ENCODE measurements at places on chromosomes 13 and 19.

GRCh38 chr13:37118016-37118415, 12.6 kb upstream of the CSNK1A1L start:
- no peak for DNase-seq

GRCh38 chr13:40515702-40516101, 150.7 kb downstream of the FOXO1 start:
- DNase-seq = no peak

DNA sequence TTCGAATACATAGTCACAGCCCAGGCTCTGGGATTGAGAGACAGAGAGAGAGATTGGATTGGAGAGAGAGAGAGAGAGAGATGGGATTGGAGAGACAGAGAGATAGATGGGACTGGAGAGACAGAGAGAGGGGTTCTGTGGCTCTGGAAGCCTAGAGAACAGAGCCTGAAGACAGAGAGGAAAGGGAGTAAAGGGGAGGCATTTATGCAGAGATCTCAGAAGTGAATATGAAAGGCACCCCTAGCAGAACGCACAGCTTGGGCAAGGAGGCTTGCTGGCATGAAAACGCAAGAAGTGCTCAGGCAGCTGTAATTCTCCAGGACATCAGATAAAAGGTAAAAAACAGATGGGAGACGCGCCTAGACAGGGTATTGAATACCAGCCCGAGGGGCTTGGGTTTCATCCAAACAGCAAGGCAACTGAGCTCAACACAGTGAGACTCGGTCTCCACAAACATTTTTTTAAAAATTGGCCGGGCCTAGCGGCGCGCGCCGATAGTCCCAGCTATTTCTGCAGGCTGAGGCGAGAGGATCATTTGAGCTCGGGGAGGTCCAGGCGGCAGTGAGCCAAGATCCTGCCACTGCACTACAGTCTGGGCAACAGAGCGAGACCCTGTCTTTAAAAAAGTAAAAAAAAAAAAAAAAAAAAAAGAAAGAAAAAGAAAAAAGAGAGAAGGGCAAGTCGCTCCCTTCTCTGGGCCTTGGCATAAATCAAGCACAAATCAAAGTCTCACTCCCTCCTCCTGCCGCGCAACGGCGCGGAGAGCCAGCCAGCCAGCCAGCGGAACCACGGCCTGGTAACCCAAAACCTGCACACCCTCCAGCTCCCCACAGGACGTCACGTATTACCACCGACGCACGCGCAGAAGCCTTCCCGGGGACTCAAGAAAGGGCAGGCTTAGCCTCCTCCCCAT, 774 bp upstream of the PPP2R1A start:
- no peak for DNase-seq

DNA sequence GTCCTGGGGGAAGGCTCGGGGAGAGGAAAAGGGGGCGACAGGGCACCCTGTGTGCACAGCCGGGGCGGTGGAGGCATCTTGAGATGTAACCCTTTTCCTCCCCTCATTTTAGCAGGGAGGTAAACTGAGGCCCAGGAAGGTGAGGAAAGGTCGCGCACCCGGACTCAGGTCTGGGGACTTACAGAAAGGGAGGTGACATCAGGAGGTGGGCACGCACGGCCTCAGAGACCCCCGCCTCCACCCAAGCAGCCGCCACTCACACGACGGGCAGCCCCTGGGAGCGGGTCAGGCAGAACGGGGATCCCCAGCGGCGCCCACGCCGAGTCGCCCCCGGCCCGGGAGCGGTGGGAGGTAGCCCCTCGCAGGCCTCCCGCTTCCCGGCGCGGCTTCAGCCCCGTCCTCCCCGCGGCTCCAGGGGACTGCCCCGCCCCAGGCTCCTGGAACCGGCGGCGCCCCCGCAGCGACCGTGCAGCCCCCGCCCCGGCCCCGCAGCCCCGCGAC, 477 bp downstream of the PIP5K1C start:
- no peak for DNase-seq

DNA sequence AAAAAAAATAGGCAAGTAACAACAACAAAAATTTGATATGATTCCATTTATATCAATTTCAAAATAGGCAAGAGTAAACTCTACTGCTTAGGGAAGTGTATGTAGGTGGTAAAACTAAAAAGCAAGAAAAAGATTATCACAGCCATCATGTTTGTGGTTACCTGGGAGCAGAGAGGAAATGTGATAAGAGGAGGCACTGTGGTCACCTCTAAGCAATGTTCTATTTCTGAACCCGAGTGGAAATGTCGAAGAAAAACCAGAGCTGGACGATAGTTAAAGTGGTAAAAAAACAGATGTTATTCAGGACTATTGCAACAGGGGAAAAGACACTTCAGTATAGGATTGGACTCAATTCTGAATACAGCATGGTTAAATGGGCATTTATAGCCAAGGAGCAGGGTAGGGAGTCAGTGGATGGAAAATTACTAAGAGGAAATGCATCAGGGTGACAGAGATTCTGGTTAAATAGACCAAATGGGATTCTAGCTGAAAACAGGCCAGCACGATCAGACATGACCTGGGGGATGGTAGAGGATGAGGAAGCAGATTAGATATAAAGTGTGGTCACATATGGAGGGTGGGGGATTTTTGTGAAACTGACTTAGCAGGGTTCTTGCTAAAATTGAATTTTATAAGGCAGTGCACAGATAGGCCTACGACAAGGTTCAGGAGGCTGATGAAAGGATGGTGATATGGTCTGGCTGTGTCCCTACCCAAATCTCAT, 6.0 kb upstream of the TEX30 start:
- no peak for DNase-seq

DNA sequence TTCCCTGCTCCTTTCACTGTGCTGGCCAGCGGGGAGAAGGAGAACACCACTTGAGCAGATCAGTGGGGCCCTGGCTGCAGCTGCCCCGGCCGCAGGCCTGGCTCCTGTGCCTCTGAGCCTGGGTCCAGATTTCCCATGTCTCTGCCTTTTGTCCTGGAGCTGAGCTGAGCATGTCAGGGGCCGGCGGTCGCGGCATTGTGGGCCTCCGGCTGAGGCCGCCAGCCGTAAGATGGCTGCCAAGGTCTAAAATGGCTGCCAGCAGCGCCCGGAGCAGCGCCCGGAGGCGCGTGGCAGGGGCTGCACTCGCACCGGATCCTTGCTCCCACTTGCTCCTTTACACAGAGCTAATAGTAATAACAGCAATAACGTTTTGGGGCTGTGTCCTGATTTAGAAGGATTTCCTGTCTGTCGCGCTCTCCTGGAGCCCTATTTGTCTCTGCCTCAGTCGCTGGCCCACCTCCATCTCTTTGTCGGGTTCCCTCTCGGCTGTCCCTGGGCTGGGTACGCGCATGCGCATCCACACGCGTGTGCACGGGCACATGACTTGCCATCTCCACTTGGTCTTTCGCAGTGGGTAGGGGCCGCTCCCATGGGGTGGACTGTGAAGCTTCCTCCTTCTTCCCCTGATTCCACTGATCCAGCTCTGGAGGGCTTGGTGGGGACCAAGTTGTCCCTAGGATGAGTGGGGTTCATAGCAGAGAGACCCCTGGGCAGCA, 32.1 kb downstream of the LYL1 start:
- no peak for DNase-seq

GRCh38 chr19:10557603-10558197, 8.1 kb downstream of the KRI1 start:
- no peak for DNase-seq

GRCh38 chr19:31316201-31316951, 32.9 kb downstream of the TSHZ3 start:
- DNase-seq = no peak

- no peak for DNase-seq
Measured at GRCh38 chr13:21530656-21531055, 71.6 kb upstream of the ZDHHC20 start.

GRCh38 chr19:54390942-54391577, 24.2 kb upstream of the TTYH1 start:
- DNase-seq = peak; percentile 38

DNA sequence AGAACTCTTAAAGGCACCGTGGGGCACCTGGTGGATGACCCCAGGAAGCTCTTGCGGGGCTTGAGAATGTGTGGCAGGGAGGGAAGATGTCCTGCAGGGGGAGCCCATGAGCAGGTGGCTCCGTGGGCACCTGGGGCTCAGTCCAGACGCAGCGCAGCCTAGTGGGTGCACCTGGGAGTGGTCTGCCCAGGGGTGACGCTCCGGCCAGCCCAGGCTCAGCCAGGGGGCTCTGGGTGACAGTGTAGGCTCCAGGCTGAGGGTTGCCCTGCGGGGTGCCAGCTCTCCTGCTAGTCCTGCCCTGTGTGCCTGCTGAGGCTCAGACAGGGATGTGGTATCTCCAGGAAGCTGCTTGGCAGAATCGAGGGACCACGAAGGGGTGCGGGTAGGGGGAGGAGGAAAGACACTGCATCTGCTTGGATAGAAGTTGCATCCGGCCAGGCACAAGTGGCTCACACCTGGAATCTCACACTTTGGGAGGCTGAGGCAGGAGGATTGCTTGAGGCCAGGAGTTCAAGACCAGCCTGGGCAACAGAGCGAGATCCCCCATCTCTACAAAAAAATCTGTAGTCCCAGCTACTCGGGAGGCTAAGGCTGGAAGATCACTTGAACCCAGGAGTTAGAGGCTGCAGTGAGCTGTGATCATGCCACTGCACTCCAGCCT, 15.0 kb upstream of the PGLS start:
- peak; percentile 57 for DNase-seq

- no peak for DNase-seq
Measured at GRCh38 chr13:51311957-51312520, 27.5 kb upstream of the SERPINE3 start.

GRCh38 chr13:44013758-44014291, 134.1 kb downstream of the LACC1 start:
- no peak for DNase-seq

DNA sequence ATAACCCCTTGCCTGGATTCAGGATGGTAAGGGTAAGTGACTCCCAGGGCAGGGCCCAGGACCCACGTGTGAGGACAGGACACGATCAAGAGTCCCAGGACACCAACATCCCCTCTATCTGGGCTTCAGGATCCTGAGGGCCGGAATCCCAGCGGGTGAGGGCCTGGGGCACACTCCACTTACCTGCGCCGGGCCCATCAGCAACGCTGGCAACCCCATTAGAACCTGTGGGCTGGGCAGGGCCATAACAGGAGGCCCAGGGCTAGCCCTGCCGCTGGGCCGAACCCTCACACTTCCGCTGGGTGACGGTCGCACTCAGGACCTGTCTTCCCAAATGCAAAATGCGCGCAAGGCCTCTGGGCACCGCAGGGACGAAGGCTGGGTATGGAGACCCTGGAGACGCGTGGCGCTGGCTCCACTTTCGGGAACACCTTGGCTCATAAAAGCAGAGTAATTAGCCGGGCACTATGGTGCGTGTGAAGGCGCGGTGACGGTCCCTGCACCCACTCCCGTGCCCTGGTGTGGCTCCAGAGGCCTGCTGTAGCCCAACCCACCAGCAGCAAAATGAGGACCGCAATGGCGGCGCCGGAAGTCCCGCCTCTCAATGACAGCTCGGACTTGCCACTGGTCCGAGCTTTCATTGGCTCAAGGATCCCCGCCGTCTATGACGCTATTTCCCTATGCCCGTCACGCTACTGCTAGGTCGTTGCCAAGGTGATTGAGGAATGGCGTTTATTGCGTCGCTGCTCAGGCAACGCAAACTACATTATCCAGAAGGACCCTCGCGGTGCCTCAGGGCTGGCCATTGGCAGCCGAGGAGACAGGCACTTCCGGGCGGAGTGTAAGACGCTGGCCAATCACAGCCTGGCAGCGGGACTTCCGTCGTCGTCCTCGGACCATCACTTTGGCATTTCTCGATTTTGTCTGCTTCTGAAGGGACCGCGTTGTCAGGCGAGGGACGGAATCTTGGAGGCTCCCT, at the start of gene ZNF132:
TSS of gene ZNF132 (minus strand) at position 578 of the 979 bp plus-strand sequence. CDS start at position 246, 332 bp downstream.
- DNase-seq = peak; percentile 90

DNA sequence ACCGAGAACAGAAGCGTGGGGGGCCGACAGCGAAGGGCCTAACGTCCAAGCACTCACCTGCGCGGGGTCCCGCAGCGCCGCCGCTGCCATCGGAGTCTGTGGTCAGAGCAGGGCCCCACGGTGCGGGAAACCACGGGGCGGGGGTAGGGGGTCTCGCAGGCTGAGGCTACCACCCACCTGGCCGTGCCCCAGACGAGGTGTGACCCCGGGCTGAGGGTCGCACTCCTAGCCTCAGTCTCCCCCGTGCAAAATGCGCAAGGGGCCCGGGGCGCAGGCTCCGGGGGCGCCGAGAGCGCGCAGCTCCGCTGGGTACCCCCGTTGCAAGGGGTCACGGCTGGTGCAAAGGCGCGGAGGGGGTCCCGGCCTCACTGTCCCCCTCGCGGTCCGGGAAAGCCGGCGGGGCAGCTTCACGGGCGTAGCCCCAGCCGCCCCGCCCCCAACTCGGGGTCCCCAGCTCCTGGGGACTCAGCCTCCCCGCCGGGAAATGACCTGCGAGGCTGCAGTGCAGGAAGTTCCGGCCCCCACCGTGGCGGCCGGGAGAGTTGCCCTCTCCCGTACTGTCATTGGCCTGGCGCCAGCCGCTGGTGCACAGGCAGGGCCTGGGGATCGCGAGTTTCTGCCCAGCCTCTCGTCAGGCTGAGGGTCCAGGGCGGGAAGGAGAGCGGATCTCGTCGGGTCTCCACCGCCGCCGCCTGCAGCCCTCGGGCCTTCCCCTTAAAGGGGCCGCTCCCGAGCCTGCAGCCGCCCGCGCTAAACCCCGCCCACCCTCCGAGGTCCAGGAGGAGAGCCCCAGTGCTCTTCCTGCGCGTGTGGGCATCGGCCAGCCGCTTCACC, at the start of gene ZNF792:
TSS of gene ZNF792 (minus strand) at position 657 of the 834 bp plus-strand sequence. CDS start at position 90, 567 bp downstream.
- DNase-seq = no peak

- peak; percentile 5 for DNase-seq
Measured at GRCh38 chr13:48975101-48975855, 434 bp upstream of the FNDC3A start.

DNA sequence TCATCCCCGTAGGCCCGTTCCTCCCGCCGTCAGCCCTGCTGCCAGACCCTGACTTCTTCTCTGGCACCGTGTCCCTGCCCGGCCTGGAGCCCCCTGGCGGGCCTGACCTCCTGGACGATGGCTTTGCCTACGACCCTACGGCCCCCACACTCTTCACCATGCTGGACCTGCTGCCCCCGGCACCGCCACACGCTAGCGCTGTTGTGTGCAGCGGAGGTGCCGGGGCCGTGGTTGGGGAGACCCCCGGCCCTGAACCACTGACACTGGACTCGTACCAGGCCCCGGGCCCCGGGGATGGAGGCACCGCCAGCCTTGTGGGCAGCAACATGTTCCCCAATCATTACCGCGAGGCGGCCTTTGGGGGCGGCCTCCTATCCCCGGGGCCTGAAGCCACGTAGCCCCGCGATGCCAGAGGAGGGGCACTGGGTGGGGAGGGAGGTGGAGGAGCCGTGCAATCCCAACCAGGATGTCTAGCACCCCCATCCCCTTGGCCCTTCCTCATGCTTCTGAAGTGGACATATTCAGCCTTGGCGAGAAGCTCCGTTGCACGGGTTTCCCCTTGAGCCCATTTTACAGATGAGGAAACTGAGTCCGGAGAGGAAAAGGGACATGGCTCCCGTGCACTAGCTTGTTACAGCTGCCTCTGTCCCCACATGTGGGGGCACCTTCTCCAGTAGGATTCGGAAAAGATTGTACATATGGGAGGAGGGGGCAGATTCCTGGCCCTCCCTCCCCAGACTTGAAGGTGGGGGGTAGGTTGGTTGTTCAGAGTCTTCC, 1.3 kb upstream of the CLASRP start:
- no peak for DNase-seq

- no peak for DNase-seq
Measured at GRCh38 chr19:5481957-5482356, 26.7 kb downstream of the ZNRF4 start.

- no peak for DNase-seq
Measured at GRCh38 chr19:35963514-35963913, 27.3 kb downstream of the LRFN3 start.

- no peak for DNase-seq
Measured at GRCh38 chr13:65631078-65631477, 1599.1 kb downstream of the PCDH9 start.

Data from stimulated activated CD8-positive, alpha-beta memory T cell treated with anti-CD3 and anti-CD28 coated beads, Interleukin-4, amount 100 ng/mL, for 4 hours (primary cell).